Caco-2 (cell line): ENCODE measurements at places on chromosomes 12 and 14. TPM values are rescaled to one million over a fixed set of nuclear protein-coding genes. Genes with fewer than 3 reads are reported as not detected.

DNA sequence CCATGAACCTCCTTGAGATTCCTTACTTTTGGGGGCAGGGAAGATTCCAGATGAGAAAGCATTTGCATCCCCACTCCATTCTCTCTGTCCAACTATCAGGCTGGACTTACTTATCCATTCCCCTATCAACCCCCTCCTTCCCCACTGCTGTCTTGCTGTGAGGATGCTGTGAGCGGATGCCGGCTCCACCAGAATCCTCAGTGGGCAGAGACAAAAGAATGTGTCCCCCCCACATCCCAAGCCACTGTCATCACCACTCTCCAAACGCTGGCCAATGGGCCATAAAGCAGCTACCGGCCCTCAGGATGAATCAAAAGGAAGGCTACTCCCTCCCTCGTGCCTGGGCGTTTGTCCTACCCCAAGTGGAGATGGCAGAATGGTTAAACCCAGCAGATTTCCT, 173.0 kb upstream of the NTF3 start:
- H3K36me3 ChIP-seq = peaks cover 4% of the 10 kb centered on the region; the same call in 1 of the 2 replicates
- no peak for DNase-seq
- no peak overlapping the region for H3K4me3 ChIP-seq
- no peaks in the 10 kb centered on the region for H3K27me3 ChIP-seq
- no peak overlapping the region for H3K27ac ChIP-seq

DNA sequence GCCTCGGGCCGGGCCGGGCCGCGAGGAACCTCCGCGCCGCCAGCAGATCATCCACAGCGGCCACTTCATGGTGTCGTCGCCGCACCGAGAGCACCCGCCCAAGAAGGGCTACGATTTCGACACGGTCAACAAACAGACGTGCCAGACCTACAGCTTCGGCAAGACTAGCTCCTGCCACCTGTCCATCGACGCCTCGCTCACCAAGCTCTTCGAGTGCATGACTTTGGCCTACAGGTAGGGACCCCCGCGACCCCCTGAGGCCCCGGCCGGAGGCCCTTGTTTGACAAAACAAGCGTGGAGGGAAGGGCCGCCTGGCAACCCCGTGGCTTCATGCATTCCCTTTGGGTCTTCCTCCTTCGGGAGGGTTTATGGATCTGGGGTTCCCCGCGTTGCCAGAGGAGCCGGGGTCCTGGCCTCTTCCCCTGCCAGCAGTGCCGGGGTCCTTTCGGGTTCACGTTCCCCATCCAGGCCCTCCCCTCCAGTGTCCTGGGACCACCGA, 526 bp downstream of the MLXIP start:
- peak overlapping the region; percentile 64 for H3K4me3 ChIP-seq
- no peaks in the 10 kb centered on the region for H3K27me3 ChIP-seq
- no peaks in the 10 kb centered on the region for H3K36me3 ChIP-seq
- peak; percentile 53 for DNase-seq
- peaks cover 17% of the 10 kb centered on the region for H3K4me1 ChIP-seq
- peak overlapping the region; percentile 71 for H3K27ac ChIP-seq

DNA sequence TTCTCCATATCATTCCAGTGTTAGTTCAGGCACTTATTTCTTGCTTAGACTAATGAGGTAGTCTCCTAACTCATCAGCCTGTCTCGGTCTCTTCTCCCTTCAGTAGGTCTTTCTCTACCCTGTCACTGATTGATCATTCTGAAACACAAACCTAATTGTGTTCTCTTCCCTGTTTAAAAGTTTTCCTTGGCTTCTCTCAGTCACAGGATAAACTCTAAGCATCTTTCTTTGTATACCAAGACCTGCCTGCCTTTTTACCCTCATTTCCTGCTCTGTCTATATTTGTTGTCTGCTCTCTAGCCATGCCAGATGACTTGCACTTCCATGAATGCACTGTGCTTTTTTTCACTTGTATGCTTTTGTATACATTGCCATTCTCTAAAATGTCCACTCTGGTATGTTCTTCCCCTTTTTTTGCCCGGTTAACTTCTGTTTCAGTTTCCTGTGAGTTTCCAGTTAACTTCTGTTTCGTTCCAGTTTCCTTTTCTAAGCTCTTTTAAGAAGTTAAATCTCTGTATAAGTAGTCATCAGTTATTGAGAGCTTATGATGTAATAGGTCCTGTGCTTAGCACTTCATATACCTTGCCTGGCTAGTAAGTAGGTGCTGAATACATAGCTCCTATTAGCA, 12.8 kb downstream of the DIP2B start:
- peaks cover 28% of the 10 kb centered on the region for H3K4me1 ChIP-seq
- H3K36me3 ChIP-seq = no peaks in the 10 kb centered on the region; the same call in none of the 2 replicates
- H3K27ac ChIP-seq = no peak overlapping the region
- DNase-seq = no peak
- H3K27me3 ChIP-seq = no peaks in the 10 kb centered on the region

Gene SERPINA1
- 150 and 178 TPM in 2 replicates for total RNA-seq

- no peak overlapping the region for H3K4me3 ChIP-seq
- H3K36me3 ChIP-seq = no peaks in the 10 kb centered on the region
- no peak overlapping the region for H3K27ac ChIP-seq
- H3K27me3 ChIP-seq = no peaks in the 10 kb centered on the region
- no peak for DNase-seq
- peaks cover 17% of the 10 kb centered on the region for H3K4me1 ChIP-seq
Observed at GRCh38 chr14:73660511-73660910, 15.7 kb downstream of the DNAL1 start.

DNA sequence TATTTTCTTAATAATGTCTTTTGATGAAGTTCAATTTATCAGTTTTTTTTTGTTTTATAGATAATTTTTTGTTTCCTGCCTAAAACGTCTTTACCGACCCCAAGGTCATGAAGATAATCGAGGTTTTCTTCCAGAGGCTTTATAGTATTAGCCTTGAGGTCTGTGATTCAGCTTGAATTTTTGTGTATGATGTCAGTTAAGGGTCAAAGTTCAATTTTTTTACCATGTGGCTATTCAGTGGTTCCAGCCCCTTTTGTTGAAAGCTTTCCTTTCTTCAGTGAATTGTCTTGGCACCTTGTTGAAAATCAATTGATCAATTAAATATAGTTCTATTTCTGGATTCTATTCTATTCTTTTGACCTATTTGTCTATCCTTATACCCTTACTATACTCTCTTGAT, 3.2 kb upstream of the MGST1 start:
- no peak overlapping the region for H3K27ac ChIP-seq
- no peaks in the 10 kb centered on the region for H3K27me3 ChIP-seq
- DNase-seq = no peak
- no peak overlapping the region for H3K4me3 ChIP-seq

DNA sequence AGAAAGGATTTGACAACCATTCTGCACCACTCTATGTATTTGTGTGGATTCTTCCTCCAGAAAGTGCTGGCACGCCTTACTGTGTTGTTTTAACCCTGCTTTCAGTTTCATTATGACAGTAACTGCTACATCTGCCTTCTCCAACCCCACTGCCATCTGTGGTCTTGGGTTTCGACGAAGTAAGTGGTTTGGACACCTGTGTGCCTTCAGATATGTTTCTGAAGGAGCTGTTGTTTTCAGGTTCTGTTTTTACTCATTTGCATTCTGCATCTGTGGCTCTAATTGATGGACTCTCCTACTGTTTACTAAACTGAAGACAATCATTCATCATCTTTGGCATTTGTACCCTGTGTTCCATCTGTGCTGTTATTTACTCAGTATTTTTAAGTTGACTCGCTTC, 4.1 kb downstream of the TSHR start:
- no peak overlapping the region for H3K4me3 ChIP-seq
- no peak overlapping the region for H3K27ac ChIP-seq
- DNase-seq = no peak
- no peaks in the 10 kb centered on the region for H3K36me3 ChIP-seq
- peaks cover 4% of the 10 kb centered on the region for H3K27me3 ChIP-seq
- H3K4me1 ChIP-seq = 0 out of 2 replicates have a peak, but pooled peaks cover 4% of the 10 kb centered on the region

Gene AICDA
- not detected in 2 replicates for total RNA-seq

DNA sequence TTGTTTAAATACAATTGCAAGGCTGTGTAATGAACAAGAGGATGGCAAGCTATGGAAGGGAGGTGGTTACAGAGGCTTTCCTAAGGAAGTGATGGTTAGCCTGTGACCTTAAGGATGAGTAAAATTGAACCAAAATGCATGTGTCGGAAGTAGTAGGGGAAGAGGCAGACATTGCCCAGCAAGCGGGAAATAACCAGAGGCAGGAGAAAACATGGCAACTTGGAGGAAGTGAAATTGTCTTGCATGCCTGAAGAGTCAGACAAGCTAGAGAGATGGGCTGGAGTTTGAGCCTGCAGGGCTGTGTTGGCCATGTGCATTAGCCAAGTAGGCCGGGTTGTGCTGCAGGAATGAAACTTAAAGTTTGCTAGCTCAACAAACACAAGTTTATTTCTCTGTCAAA, 96.2 kb downstream of the BTG1 start:
- H3K27ac ChIP-seq = no peak overlapping the region
- H3K36me3 ChIP-seq = no peaks in the 10 kb centered on the region
- no peak for DNase-seq
- no peaks in the 10 kb centered on the region for H3K4me1 ChIP-seq
- H3K4me3 ChIP-seq = no peak overlapping the region
- H3K27me3 ChIP-seq = no peaks in the 10 kb centered on the region

Gene KLRC2
- total RNA-seq = not detected in 2 replicates

DNA sequence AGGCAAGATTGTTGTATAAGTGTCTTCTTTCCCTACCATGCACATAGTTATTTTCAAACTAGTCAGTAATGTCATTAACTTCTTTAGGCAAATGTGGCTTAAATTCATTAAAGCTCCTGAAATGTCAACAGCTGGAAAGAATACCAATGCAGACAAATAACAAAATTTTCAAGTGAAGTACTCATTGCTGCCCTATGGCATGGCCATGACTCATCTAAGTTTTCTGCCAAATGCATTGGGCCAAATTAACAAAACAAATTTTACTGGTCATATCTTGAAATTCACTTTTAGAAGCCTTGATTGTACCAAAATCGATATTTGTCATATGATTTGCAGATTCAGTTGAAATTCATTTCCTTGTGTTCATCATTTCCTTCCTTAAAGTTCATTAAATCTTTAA, 915.9 kb downstream of the SLC6A15 start:
- no peak overlapping the region for H3K27ac ChIP-seq
- H3K36me3 ChIP-seq = no peaks in the 10 kb centered on the region
- no peaks in the 10 kb centered on the region for H3K4me1 ChIP-seq
- no peak overlapping the region for H3K4me3 ChIP-seq

Gene KRT6C
- not detected in 2 replicates for total RNA-seq

Gene NXPH4
- total RNA-seq = 10.0 and 10.6 TPM in 2 replicates

DNA sequence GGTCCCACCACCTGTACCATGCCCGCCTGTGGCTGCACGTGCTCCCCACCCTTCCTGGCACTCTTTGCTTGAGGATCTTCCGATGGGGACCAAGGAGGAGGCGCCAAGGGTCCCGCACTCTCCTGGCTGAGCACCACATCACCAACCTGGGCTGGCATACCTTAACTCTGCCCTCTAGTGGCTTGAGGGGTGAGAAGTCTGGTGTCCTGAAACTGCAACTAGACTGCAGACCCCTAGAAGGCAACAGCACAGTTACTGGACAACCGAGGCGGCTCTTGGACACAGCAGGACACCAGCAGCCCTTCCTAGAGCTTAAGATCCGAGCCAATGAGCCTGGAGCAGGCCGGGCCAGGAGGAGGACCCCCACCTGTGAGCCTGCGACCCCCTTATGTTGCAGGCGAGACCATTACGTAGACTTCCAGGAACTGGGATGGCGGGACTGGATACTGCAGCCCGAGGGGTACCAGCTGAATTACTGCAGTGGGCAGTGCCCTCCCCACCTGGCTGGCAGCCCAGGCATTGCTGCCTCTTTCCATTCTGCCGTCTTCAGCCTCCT, 1.1 kb downstream of the INHBE start:
- no peaks in the 10 kb centered on the region for H3K27me3 ChIP-seq
- peak overlapping the region; percentile 83 for H3K27ac ChIP-seq
- H3K36me3 ChIP-seq = no peaks in the 10 kb centered on the region

DNA sequence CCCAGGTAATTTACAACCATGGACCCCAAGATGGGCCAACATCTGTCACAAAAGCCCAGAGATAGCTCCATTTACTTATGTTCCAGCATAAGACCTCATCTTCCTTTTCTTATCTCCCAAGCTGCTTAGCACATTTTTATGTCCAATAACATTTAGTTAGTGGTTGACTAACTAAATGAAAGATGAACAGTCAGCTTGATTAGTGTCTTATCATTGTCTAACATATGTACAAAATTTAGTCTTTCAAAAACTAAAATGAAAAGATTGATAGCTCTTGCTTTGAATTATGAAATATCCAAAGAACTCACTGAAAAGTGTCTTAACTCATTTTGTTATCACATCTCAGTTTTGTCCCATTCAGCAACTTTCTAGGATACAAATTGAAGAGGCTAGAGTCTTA, 163.1 kb upstream of the EGLN3 start:
- no peak for DNase-seq
- H3K36me3 ChIP-seq = no peaks in the 10 kb centered on the region
- peak overlapping the region; percentile 48 for H3K27ac ChIP-seq
- peaks cover 32% of the 10 kb centered on the region for H3K4me1 ChIP-seq
- H3K4me3 ChIP-seq = no peak overlapping the region
- no peaks in the 10 kb centered on the region for H3K27me3 ChIP-seq

DNA sequence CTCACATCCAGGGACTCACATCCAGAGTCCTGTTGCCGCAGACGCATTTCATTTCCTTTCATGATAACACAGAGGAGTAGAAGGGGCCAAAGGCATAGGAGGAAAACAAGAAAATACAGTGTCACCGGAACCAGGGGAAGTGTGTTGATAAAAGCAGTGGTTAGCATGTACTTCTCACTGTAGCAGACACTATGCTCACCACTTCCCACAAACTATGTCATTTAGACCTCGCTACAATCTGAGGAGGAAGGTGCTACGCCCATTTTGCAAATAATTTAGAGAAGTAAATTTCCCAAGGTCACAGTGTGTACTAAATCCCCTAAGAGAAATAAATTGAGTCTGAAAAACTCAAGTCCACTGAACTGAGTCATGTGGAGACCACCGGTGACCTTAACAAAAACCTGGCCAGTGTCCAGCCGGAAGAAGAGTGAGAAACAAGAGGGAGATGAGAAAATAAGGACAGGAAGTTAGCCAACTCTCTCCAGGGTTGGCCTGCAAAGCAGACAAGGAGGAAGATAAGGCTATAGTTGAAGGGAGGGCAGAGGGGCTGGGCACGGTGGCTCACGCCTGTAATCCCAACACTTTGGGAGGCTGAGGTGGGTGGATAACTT, 25.8 kb upstream of the TMCC3 start:
- H3K4me3 ChIP-seq = no peak overlapping the region
- no peaks in the 10 kb centered on the region for H3K36me3 ChIP-seq
- H3K27me3 ChIP-seq = no peaks in the 10 kb centered on the region
- no peaks in the 10 kb centered on the region for H3K4me1 ChIP-seq

DNA sequence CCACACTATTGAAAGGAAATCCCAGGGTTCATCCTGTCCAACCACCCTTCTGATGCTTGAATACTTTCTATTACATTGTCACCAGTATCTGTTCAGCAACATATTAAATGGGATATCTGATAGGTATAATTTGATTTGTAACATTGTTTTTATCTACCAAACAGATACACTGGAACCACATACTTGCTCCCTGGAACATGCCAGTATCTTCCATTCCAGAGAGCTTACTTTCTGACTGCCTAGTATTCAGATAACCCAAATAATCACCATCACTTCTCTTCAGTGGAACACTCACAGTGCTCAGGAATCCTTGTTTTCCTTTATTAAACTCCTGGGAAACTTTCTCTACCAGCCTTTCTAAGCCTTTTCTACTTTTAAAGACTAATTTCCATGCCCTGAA, 19.3 kb downstream of the LRP6 start:
- H3K36me3 ChIP-seq = no peaks in the 10 kb centered on the region; the same call in 1 of the 2 replicates
- no peak for DNase-seq
- H3K27me3 ChIP-seq = no peaks in the 10 kb centered on the region

GRCh38 chr14:80378084-80378690, 166.9 kb upstream of the DIO2 start:
- no peaks in the 10 kb centered on the region for H3K4me1 ChIP-seq
- no peak overlapping the region for H3K4me3 ChIP-seq
- H3K27ac ChIP-seq = no peak overlapping the region
- no peaks in the 10 kb centered on the region for H3K27me3 ChIP-seq
- DNase-seq = no peak
- H3K36me3 ChIP-seq = no peaks in the 10 kb centered on the region
